ENCODE measurements at places on chromosomes 7 and 10.

- no peak for DNase-seq
These were observed 9.9 kb downstream of the FAM131B start for GRCh38 chr7:143352531-143353002.

- no peak for DNase-seq
These were observed 66.7 kb downstream of the HHEX start for GRCh38 chr10:92756201-92757065.

- no peak for DNase-seq
These were observed 82.0 kb downstream of the AFAP1L2 start for GRCh38 chr10:114322344-114322743.

DNA sequence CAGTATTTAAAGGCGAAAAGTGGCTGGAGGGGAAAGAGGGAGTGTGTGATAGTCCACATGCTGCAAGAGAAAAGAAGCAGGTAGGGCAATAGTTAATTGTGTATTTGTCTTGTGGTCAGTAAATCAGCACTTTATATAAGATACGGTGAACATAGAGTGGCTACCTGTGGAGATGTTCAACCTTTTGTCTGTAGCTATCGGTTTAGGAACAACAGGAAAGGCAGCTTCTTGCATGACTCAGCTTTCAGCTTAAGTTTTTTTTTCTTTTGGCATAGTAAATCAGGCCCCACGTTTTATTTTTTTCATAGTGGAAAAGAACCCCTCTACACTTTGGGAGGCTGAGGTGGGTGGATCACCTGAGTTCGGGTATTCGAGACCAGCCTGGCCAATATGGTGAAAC, 14.2 kb upstream of the MTPN start:
- DNase-seq = no peak

DNA sequence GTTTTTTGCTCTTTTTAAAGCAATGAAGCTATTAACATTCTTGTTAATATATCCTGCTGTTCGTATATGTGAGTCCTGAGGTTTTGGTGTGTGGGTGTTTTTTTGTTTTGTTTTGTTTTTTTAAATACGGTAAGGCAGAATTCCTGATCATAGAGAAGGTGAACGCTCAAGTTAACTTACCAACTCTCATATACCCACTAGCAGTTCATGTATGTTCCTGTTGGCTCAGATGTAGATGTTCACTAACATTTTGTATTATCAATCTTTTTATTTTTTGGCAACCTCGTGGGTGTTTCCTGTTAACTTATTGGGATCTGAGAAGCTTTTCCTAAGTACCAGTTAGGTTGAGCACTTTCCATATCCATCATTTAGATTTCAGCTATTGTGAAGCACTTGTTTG, 20.5 kb downstream of the TRIM24 start:
- no peak for DNase-seq

- DNase-seq = no peak
These were observed 29.5 kb downstream of the NPSR1 start for GRCh38 chr7:34687529-34687928.

DNA sequence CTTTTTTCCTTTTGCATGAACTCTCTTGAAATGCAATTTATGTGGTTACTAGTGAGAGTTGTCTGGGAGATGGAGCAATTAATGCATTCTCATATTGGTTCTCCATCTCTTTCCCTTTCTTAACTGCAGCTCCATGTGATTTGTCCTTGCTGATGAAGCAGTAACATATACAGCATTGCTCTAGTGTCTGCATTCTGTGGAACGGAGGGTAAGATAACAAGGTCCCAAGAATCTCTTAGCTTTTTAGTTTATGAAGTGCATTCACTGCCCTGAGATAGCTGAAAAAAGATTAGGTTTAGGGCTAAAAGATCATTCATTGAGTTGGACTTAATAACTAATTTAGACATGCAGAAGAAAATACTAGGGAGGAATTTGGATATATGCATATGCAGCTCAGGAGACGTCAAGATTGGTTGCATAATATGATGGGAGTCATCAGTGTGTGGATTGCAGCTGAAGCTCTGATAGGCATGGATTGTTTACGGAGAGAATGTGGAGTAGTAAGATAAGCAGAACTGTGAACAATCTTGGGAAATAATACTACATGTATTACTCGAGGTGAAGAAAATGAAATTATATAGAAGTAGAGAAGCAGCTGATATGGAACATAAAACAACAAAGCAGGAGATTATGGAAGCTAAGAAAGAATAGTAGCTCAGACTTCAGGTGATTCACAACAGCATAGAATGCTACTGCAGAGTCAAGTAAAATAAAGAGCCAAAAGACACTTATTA, 404.7 kb downstream of the ARL4A start:
- no peak for DNase-seq

- DNase-seq = no peak
These were observed 93.2 kb downstream of the AKR1D1 start for GRCh38 chr7:138169441-138169851.

DNA sequence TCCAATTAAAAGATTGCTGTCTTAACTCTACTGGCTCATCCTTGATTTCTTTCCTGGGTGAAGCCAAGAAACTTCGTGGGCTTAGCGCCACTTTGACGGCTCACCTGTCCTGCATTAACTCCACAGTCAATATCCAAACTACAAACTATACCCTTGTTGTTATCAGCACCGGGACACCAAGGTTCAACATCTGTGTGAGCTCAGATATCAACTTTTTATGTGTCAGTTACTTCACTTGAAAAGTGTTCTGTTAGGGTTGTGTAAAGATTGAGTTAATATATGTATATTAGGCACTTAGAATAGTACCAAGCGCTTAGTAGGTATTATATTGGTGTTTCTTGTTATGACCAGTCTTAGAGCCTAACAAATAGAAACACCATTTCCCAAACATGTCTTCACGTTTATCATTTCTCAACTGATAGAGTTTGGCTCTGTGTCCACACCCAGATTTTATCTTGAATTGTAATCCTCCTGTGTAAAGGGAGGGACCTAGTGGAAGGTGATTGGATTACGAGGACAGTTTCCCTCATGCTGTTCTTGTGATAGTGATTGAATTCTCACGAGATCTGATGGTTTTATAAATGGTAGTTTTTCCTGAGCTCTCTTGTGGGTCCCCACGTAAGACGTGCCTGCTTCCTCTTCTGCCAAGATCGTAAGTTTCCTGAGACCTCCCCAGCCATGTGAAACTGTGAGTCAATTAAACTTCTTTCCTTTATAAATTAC, 19.0 kb upstream of the ST8SIA6 start:
- DNase-seq = no peak

- no peak for DNase-seq
These were observed 5.6 kb downstream of the PROSER2 start for GRCh38 chr10:11828682-11829284.

- DNase-seq = no peak
These were observed 35.6 kb downstream of the UNCX start for GRCh38 chr7:1268076-1268815.

GRCh38 chr10:30756151-30756550, 126.6 kb upstream of the LYZL2 start:
- no peak for DNase-seq

- DNase-seq = no peak
These were observed 168.6 kb downstream of the REEP3 start for GRCh38 chr10:63689768-63690167.

GRCh38 chr7:144725070-144725469, 110.8 kb downstream of the TPK1 start:
- no peak for DNase-seq

All from stimulated activated CD8-positive, alpha-beta memory T cell treated with anti-CD3 and anti-CD28 coated beads, Interleukin-7, amount 100 ng/mL, for 1 hour (primary cell).